ENCODE measurements at places on chromosomes 16 and 17.

DNA sequence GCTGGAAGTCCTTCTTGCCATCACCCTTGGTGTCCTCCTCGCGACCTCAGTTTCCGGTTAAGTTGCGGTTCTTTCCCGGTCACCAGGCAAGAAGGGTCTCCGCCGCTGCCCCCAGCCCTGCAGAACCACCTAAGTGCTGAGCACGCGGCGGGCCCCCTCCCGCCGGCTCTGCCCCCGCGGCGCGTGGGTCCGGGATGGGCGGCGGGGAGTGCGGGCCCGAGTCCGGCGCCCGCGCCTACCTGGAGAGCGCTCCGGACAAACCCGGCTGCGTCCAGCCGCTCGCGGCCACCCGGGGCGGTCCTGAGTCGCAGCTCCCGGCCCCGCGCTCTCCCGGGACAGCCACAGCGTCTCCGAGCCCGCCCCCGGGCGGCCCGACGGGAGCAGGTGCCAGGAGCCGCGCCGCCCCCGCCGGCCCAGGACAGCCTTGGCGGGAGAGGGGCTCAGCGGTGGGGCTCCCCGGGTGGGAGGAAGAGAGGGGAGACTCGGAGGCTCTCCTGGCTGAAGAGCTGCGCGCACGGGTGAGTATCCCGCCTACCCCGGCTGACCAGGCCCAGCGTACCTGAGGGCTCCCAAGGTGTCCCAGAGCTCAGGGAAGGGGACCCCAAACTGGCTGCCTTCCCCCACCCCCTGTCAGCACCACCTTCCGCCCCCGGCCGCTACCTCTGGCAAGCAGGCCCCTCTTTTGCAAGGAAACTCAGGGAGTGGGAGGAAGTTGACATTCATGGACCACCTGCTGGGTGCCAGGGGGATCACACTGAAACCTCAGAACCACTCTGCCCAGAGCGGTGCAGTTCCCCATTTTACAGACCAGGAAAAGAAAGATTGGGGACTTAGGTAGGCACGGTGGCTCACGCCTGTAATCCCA is 22.2 kb upstream of the C17orf113 start:
- DNase-seq: peak; percentile 55

DNA sequence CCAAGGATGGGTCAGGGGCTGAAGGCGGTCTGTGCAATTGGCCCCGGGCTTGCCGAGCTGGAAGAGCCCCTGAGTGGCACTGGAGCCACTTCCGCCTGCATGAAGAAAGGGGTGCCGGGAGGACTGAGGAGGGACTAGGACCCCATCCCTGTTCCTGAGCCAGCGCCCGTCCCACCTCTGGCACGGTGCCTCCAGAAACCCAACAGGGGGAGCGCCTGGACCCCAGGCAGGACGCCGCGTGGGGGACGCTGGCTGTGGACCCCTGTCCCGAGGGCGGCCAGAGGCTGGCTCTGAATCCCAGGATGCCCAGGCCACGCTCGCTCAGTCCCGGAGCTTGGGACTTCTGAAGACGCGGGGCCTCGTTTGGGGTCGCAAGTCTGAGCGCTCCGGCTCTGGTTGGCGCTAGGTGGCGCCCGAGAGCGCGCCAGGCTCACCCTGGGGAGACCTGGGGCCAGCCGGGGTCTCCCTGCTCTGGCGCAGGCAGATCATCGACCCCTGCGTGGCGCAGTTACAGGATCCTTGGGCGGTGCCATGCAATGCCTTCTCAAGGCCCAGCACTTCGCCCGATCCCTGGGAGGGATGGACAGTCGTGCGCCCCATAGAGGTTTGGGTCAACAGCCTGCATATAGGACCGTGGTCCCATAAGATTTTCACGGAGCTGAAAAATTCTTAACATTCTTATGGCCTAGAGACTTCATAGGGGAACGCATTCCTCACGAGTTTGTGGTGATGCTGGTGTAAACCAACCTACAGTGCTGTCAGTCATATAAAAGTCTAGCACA is 58.5 kb upstream of the CREBBP start:
- DNase-seq: peak; percentile 60

DNA sequence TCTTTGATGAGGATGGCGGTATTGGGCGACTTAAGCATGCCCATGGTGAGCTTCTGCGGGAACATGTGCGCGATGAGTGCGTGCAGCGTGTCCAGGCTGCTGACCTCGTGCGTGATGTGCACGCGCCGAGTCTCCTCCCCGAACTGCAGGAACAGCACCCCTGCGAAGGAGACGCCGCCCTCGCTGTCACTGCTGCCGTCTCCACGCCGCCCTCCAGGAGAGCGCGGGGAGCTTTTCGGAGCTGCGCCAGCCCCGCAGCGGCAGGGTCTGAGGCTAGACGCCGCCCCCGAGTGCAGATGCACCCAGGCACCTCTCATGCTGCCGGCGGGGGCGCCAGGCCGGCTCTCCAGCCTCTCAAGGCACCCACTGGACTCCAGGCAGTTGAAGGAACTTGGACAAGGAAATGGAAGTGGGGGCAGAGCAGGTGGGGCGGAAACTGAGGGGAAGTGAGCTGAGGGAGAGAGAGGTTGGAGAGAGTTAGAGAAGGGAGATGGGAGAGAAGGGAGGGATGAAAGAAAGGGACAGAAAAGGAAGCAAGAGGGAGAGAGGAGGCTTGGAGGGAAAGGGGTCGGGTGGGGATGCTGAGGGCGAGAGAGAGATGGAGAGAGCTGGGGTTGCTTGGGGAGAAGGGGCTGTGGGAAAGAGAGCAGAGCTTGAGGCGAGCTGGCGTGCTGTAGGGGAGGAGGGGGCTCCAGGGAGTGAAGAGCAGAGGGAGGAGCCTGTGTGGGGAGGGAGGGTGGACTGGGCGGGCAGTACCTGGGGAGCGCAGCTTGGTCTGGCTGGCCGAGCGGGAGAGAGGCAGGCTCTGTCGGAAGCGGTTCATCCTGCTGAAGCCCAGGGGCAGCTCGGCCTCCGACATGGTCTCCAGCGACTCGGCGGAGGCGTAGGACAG is 42.1 kb downstream of the SRCIN1 start:
- DNase-seq: no peak

- peak; percentile 84 for DNase-seq
Observed at GRCh38 chr17:46002311-46002972, 3.4 kb downstream of the STH start.

DNA sequence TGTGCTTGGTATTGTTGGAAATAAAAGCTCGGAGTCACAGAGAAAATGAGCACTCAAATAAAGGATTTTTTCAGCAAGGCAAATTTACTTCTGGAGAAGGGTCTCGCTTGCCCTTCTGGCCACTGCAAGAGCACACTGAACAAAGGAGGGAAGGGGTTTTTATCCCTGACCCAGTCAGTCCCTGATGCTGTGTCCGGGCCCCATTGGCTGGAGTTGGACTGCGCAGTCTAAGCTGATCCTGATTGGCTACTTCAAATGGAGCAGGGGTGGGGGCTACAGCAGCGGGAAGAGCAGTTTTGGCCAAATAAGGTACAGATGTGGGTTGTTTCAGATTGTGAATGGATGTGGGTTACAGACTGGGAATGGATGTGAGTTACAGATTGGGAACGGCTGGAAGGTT is 4.3 kb upstream of the NLRP1 start:
- no peak for DNase-seq

- no peak for DNase-seq
Observed at GRCh38 chr17:64411999-64412771, 21.5 kb upstream of the PECAM1 start.

DNA sequence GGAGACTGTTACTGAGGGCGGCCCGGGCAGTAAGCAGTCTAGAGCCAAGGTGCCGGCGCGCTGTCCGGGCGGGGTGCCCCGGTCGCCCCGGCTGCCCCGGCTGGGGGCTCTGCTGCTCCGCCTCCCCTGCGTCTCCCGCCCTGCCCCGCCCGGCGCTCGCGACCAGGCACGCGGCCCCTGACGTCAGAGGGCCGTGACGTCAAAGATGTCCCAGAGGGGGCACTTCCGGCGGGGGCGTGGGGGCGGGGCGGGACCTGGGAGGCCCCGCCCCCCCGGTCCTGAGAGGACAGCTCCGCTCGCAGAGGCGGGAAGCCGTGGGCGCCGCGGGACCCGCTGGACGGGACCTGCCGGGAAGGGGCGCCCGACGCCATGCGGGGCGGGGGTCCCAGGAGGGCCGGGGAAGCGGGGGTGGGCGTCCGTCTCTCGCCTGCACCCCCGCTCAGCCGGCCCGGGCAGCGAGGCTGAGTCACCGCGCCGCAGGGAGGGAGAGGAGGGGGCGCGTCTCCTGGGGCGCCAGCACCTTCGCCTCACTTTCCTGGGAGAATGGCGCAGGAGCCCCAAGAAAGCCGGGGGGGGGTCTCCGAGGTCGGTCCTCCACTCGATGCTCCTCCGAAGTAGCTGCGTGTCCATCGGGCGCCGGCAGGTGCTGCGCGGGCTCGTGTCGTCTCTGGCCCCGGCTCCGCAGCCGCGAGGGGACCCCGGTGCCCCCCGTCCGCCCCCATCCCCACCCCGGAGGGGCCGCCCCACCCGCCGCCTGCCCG is 4.4 kb upstream of the HIC1 start:
- no peak for DNase-seq

GRCh38 chr17:13746404-13746803 is 144.7 kb upstream of the HS3ST3A1 start:
- DNase-seq: no peak

DNA sequence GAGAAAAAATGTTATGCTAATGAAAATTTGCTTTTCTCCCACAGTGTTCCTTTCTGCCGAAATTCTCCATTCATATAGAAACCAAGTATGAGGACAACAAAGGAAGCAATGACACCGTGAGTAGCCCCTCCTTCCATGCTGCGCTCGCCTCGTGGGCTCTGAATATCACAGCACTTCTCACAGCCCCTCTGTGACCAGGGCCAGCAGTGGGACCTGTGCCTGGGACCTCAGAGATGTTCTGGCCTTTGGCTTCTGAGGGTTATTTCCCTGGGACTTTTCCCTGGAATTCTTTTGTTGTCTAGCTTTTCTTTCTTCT is 139.6 kb upstream of the NOL11 start:
- no peak for DNase-seq

DNA sequence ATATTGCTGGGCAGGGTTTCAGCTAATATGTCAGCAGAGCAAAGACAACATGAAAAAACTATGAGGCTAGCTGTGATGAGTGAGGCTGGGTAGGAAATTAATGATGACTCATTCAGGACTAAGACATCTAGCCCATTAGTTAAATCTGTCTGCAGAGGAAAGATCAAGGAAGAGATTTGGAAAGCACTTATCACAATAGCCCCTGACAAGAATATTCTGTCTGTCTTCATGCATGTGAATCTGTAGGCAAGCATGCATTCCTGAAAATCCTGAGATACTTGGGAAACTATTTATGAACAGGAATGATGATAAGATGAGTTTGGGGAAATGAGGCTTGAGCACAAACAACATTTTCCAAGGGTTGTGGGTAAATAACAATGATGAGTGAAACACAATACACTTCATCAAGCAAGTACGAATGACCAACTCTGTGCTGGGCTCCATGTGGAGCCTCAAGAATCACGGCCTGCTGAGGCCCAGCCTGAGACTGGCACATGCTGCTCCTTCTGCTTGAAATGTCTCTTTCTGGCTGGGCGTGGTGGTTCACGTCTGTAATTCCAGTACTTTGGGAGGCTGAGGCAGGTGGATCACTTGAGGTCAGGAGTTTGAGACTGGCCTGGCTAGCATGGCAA is 96.5 kb upstream of the ASIC2 start:
- DNase-seq: no peak

DNA sequence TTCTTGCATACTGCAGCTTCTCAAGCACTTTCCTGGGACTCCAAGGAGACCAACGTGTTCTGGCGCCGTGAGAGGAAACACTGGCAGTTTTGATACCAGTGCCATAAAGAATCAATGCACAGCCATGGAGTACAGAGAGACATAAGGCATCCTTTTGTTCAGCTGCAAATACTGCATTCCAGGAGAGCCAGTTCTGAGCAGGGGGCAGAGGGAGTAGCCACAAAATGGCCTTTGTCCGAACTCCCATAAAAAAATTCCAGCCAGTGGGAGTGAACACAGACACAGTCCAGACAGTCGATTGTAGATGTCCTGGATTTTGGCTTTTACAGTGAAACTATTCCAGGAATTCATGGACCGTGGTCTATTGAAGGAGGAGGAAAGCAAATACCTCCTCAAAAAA is 36.2 kb upstream of the TEKT3 start:
- no peak for DNase-seq

DNA sequence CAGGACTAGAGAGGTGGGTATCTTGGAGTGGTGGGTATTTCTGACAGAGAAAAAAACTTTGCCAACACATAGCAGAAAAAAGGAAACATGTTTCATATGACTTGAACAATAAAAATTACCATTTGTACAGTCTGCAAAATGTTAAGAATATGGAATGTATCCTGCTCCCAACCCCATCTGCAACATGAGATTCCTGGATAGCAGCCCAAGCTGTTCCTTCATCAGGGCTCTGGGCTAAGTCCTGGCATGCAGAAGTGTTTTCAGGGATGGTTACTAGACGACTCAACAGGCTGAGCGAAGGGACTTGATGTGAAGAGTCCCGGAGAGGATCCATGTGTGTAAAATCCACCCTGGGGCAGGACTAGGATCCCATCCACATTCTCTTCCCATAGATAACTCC is 121.0 kb upstream of the IRX3 start:
- DNase-seq: no peak

DNA sequence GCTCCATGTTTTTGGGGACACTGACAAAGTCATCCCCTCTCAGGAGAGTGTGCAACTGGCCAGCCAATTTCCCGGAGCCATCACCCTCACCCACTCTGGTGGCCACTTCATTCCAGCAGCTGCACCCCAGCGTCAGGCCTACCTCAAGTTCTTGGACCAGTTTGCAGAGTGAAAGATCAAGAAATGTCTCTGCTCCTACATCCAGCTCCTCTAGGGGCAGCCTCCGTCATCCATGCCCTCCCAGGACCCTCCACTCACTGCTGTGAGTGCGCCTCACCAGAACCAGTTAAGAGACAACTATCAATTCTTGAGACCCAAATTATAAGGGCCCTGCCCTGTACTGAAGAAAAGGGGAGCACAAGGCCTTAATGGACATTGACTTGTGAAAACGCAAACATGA is 1.1 kb downstream of the OVCA2 start:
- no peak for DNase-seq

DNA sequence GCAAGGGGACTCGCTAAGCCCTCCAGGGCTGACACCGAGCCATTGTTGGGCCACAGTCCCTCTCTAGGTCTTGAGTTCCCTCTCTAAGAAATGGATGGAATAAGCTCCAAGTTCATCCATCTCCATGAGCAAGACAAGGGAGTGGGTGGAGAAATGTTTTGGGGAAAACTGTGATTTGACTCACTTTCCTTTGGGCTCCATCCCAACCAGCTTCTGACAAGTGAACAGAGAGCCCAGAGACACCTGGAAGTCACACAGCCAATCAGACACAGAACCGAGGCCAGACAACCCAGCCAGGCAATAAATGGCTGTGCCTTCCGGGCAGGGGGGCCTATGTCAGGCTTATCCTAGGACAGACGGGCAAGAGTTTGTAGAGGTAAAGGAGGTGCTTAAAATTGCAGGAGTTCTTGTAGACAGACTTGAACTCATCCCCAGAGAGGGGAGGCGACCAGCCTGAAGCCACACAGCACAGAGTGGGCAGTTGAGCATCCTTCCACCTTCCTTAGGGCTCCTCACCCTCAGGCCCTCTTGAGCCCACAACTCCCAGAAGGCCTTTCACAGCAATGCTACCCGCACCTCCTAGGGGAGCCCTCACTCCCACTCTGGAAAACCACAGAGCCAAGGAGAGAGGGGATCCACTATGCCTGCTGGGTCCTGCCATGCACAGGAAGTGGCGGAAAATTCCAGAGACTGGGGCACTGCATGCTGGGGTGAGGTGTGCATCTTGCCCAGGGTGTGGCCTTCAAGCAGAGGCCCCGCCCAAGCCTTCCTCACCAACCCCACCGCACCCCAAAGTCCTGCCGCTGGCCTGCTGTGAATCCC is 9.5 kb upstream of the FAM83G start:
- no peak for DNase-seq

GRCh38 chr17:4201226-4201625 is 58.2 kb downstream of the CYB5D2 start:
- DNase-seq: no peak
